Activated T-helper 1 cell treated with anti-CD3 and anti-CD28 coated beads, Interleukin-2, amount 50 U/mL, for 16 hours (primary cell): ENCODE measurements at places on chromosomes 12 and 14.

DNA sequence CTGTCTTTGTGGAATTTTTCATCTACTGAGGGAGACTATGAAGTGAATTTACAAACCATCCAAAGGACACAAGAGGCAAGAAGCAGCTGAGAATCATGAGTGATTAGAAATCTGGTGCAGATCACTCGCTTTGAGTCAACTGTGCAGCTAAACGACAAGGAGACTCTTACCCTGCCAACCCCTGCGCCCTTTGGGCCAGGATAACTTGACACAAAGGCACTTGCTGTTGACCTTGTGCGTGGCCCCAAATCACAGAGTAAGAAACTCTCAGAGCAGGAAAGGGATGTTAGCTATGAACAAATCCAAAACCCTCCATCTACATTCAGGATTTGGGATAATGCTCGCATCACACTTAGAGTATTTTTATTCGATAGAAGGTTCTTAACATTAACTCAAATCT is 11.5 kb upstream of the PARP11 start:
- no peak for DNase-seq

DNA sequence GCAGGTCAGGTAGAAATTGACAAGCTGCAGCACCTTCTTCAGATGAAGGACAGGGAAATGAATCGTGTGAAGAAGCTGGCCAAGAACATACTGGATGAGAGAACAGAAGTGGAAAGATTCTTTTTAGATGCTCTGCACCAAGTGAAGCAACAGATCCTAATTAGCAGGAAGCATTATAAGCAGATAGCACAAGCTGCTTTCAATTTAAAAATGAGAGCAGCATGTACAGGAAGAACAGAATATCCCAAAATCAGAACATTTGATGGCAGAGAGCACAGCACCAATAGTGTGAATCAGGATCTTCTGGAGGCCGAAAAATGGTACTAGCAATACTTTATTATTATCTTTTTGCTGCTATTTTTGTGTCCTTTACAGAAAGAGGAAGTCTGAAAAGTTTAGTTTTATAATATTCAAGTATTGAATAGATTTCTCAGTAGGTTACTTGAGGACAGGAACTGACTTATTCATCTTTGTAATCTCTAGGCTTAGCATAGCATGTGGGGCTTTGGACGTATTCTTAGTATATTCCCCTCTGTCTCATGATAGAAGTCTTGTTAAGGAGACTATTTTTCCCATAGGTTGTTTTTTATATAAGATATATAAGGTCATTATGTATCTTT is 30.8 kb downstream of the BBOF1 start:
- DNase-seq: no peak

GRCh38 chr12:68530965-68531364 is 79.7 kb upstream of the RAP1B start:
- DNase-seq: no peak

GRCh38 chr12:6206327-6206726 is 6.1 kb downstream of the CD9 start:
- no peak for DNase-seq

GRCh38 chr14:36967892-36968555 is 204.4 kb downstream of the SLC25A21 start:
- no peak for DNase-seq

- no peak for DNase-seq
Observed at GRCh38 chr12:30719060-30719459, 23.4 kb upstream of the IPO8 start.

- DNase-seq: no peak
Observed at GRCh38 chr14:105856676-105857219, 330.4 kb downstream of the TMEM121 start.

DNA sequence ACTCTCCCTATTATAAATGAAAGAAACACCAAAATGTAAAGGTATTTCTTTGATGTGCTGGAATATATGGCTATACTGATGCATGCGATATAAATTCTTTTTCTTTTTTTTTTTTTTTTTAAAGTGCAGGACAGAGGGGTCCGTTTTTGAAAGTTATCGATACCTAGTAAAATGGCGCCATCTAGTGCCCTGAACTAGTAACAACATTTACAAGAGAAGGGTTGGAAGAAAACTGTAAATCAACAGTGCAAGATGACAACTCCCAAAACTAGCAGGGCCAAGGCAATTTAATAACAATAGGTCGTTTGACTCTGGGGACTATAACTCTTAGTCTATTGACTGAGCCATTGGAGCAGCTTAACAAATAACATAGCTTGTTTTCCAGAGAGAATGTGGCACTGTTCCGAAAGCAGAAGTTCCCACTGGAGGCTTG is 137.7 kb downstream of the SPTSSA start:
- no peak for DNase-seq

- DNase-seq: no peak
Observed at GRCh38 chr14:69500736-69501135, 16.2 kb downstream of the PLEKHD1 start.

- DNase-seq: no peak
Observed at GRCh38 chr12:128026696-128027574, 240.0 kb upstream of the TMEM132C start.

DNA sequence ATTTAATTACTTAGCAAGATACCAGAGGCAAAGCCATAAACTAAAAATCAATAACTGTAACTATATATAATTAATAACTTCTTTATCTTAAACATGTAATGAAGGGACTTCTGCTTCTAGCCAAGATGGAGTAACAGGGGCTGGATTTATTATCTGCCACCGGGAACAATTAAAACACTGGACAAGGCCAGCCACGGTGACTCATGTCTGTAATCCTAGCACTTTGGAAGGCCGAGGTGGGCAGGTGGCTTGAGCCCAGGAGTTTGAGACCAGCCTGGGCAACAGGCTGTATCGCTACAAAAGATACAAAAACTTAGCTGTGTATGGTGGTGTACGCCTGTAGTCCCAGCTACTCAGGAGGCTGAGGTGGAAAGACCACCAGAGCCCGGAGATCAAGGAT is 113.6 kb downstream of the TAOK3 start:
- DNase-seq: no peak

DNA sequence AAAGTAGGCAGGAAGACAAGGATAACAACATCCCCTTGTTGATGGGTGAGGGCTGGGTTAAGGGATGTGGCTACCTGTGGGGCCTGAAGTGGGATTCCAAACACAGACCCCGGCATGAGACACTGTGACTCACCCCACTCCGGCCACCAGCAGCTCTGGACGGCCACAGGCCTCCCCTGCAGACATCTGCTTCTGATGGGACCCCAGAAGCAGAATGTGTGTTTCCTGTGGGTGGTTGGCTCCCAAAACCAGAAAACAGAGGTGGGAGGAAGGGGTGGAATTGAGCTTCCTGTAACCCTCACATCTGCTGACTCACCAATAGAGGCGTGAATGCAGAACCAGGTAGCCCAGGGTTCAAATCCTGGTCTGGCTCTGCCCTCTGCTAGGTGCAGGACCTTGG is 216.6 kb upstream of the PWP1 start:
- no peak for DNase-seq

DNA sequence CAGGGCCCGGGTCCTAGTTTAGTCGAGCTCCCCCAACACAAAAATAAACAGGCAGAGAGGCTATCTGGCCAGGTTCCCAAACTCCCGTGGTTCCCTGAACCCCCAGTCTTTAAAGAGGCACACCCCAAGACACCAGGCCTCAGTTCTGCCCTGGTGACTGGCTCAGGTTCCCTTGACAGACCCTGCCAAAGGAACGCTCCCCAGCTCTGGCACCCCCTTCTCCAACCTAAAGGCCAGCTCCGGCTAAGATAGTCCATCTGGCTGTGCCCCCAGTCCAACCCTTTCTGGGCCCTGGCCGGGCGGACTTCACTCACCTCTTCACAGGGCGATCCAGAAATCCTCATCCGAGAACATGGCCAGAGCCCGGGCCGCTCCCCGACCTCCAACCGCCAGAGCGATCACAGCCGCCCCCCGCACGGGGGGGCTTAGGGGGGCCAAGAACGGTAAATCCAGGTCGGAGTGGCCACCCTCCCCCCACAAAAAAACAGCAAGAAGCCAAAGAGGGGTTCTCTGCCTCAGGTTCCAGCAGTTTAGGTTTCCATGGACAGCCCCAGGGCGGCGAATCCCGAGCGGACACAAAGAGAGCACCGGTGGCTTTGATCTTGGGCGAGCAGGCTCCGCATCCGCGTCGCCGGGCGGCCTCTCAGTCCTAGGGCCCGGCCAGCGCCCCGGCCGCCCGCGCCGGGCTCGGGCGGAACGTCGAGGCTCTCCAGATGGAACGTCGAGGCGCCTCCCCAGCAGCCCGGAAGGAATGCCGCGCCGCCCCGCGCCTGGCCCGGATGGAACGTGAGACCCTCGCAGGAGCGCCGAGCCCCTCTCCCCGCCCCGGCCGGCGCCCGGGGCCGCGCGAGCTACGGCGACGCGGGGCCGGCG is 1.1 kb downstream of the KMT2D start:
- DNase-seq: no peak

DNA sequence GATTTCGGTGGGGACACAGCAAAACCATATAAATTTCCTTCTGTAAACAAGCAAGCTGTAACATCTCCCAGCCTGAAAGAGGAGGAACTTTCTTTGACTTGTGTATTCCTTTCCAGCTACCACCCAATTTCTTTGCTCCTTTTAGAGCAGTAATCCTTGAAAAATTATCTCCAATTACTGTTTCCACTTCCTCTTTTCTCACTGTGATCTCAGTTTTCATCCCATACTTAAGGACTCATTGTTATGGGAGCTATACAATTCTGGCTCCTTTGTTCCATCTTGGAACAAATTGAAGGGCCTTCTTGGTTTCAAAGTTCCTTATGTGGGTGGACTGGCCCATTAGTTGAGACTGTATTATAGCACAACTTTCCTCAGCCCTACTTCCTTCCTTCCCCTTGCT is 152.6 kb downstream of the AKAP6 start:
- no peak for DNase-seq

- DNase-seq: no peak
Observed at GRCh38 chr14:102900631-102901571, 21.6 kb upstream of the AMN start.

DNA sequence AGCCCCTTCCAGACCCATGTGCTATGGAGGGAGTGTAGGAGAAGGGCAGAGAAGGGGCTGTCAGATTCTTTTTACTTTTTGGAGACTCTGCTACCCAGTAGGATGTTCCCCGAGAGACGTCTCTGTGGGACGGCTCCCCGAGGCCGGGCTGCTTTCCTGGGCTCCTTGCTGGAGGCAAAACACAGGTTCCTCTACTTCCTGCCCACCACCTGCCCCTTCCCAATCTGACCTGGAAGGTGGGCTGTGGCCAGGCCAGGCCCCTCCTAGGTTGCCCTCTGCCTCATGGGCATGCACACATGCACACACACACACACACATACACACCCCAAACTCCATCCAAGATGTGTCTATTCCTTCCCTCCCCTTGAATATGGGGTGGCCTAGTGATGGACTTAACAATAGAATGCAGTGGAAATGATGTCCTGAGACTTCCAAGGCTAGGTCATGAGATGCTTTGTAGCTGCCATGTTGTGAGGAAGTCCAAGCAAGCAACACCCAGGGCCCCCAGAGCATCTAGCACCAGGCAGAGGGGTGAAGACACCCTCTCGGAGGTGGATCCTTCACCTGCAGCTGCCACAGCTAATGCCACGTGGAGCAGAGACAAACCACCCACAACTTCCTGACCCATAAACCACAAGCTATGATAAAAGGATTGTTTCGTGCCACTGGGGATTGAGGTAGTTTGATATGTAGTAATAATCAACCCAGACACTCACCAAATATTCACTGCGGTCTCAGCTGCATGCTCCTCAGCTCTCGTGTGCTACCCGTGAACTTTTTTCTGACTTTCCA is 1.6 kb upstream of the ASB2 start:
- peak; percentile 45 for DNase-seq

DNA sequence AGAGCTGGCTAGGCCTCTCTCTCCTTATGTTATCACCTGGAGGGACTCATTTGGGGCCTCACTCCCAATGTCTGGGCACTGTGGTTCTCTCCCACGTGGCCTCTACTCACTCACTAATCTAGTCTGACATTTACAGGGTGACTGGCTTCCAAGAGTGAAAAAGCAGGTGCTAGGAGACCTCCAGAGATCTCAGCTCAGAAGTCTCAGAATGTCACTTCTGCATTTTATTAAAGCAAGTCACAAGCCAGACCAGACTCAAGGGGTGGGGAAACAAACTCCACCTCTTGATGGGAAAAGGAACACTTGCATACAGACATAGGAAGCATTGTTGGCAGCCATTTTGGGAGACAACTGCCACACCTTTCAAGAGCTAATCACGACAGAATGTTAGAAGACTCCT is 175.9 kb downstream of the MON2 start:
- DNase-seq: no peak

GRCh38 chr12:96047229-96048211 is 12.1 kb upstream of the LTA4H start:
- DNase-seq: no peak

GRCh38 chr14:75306927-75307699 is 28.5 kb downstream of the FOS start:
- no peak for DNase-seq

- no peak for DNase-seq
Observed at GRCh38 chr12:22729431-22729956, 104.5 kb downstream of the ETNK1 start.

DNA sequence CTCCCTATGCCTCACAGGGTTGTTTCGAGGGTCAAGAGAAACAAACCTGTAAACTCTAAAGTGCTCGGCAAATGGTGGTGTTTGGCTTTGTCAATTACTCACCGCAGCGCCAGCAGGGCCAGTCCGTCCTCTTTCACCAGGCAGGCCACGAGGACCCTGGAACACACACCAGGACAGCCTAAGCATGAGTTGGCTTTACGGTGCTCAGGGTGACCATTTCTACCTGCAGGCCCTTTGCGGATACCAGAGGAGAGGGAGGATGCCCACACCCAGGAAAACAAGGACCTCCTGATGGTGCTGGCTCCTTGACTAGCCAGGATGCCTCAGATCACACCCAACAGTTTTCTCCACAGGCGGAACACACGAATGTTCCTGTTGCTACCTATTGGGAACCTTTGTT is 11.5 kb downstream of the COL2A1 start:
- DNase-seq: no peak

DNA sequence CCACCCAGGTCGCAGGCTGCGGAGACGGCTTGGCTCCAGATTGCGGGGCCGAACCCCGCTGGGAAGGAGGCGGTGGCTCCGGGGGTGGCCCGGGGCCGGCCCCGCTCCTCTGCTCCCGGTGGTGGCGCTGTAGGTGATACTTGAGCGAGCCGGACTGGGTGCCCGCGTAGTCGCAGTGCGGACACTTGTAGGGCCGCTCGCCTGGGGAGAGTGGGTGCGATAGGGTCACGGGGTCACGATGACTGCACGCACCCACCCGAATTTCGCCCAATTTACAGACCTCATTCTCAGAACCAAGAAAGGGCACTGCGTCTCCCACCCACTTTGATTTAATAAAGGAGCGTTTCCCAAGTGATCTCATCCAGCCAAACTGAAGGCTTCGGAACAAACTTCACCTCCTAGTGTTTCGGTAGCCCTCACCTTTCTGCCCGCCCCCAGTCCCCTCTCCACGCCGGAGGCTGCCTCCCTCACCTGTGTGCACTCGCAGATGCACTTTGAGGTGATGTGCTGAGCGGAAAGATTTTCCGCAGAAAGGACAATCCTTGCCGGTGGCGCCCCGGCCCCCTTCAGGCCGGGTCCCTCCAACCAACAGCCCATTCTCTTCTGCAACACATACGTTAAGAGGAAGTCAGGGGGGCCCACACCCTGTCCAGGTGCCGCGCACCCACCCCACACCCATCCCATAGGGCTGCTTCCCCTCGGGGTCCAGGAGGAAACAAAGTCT is 7.4 kb downstream of the ZNF219 start:
- DNase-seq: no peak
